Esophagus squamous epithelium (tissue), 5 donors: ENCODE measurements at places on chromosomes 12 and 14. TPM values are rescaled to one million over a fixed set of nuclear protein-coding genes. Genes with fewer than 3 reads are reported as not detected.

- no peak for DNase-seq
These were observed 11.4 kb downstream of the DLGAP5 start for GRCh38 chr14:55180006-55180405.

DNA sequence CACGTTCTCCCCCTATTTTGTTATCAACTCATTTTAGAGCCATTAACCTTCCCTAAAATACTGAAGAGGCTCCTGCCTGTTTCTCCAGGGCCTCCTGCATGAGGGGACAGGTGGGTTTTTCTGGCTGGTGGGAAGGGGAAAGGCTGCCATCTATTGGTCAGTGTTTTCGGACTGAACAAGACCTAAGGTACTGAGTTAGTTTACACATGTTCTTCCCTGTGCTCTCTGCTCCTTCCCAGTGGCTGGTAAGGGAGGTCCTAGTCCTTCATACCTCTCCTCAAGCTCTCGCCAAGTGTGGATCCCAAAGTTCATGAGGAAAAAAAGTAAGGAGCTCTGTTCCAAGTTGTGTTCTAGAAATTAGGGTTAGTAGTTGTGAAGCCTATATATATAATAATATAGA lies 357.5 kb downstream of the FSCB start:
- no peak for DNase-seq

- DNase-seq, result no peak
These were observed 54.2 kb downstream of the PTPRQ start for GRCh38 chr12:80498059-80498728.

Gene GRIP1
- 15.9 TPM for total RNA-seq

Gene POLE
- total RNA-seq, result 17.8 TPM
